ENCODE measurements at places on chromosomes 16 and 17.
A peak's percentile ranks its signal among the peaks of the same experiment; 100 is the strongest.

DNA sequence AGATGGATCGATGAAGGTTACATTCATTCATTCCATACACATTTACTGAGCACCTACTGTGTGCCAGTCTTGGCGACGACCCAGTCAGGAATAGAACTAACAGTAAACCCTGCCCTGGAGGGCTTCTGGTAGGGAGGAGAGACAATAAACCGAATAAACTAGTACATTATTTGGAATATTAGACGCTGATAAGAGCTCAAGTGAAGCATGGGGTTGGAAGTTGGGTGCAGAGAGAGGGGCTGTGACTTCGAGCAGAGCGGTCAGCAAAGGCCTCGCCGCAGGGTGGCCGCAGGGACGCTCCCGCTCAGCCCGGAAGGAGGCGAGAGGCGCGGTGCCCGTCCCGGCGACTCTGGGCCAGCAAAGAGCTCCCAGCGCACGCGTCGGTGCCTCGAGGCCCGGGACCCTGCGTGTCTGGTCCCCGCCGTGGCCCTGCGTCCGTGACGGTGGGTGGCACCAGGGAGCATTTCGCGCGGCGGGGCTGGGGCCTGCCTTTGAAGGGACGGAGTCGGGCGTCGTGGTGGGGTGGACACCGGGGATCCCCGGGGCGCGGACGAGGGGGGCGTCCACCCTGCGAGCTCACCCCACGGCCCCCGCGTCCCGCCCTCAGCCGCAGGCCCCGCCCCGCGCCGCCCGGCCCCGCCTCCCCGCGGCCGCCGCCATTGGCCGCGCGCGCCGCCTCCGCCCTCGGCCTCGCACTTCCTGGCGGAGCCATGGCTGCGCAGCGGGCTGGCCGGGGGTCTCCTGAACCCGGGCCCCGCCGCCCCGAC lies at the start of gene KLHL36:
Gene KLHL36 (plus strand): TSS at position 684 of the 767 bp plus-strand sequence. CDS start 2,357 bp downstream, outside the sequence.
- peak; percentile 22 for DNase-seq

- no peak for DNase-seq
Observed at GRCh38 chr16:10114409-10114808, 67.8 kb downstream of the GRIN2A start.

DNA sequence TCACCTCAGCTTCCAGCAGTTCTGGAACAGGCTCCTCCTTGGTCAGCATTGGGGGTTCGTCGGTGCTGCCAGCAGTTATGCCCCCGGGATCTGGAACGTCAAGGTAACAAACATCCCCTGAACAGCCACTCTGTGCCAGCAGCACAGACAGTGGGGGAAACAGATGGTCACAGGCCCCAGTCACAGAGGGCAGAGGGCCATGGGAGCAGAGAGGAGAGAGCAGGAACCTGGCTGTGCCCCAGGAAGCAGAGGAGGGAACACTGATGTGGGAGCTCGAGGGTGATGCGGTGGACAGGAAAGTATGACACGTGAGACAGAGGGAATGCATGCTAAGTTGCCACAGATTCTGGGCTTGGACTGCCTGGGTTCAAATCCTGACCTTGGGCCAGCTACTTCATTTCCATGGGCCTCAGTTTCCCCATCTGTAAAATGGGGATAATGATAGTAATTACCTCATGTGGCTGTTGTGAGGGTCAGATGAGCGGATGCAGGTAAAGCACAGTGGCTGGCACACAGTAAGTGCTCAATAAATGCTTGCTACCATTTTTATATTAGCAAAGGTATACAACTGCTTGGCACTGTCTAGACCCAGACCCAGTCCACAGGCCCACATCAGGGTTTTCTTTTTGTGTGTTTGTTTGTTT lies 4.9 kb downstream of the BCL7C start:
- no peak for DNase-seq

GRCh38 chr16:46731691-46732555 lies 16.2 kb downstream of the MYLK3 start:
- DNase-seq = no peak

- no peak for DNase-seq
Observed at GRCh38 chr17:81932333-81932983, 4.6 kb downstream of the PYCR1 start.

DNA sequence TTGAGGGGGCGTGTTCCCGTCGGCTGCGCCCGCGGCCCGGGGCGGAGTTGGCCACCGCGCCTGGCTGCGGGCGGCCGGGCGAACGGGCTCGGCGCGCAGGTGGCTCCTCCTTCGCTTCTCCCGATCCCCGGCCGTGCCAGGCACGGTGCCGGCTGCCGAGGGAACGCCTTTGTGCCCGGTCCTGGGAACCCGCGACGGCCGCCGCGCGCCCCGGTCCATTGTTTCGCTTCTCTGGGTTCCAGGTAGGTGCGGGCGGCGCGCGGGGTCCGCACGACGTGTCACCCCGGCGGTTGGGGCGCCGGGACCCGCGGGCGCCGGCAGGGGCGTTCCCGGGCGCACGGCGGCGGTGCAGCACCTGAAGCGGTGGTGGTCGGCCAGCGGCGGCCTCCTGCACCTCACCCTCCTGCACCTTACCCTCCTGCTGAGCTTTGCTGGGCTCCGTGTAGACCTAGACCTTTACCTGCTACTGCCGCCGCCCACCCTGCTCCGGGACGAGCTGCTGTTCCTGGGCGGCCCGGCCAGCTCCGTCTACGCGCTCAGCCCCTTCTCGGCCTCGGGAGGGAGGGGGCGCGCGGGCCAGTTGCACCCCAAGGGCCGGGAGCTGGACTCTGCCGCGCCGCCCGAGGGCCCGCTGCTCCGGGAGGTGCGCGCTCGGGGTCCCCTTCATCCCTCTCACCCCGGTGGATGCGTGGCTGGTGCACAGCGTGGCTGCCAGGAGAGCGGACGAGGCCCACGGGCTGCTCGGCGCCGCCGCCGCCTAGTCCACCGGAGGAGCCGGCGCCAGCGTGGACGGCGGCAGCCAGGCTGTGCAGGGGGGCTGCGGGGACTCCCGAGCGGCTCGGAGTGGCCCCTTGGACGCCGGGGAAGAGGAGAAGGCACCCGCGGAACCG lies 99.9 kb downstream of the EFCAB13 start:
- no peak for DNase-seq

GRCh38 chr16:51237861-51238378 lies 86.8 kb upstream of the SALL1 start:
- no peak for DNase-seq

GRCh38 chr17:4317610-4318009 lies 48.9 kb downstream of the UBE2G1 start:
- no peak for DNase-seq

DNA sequence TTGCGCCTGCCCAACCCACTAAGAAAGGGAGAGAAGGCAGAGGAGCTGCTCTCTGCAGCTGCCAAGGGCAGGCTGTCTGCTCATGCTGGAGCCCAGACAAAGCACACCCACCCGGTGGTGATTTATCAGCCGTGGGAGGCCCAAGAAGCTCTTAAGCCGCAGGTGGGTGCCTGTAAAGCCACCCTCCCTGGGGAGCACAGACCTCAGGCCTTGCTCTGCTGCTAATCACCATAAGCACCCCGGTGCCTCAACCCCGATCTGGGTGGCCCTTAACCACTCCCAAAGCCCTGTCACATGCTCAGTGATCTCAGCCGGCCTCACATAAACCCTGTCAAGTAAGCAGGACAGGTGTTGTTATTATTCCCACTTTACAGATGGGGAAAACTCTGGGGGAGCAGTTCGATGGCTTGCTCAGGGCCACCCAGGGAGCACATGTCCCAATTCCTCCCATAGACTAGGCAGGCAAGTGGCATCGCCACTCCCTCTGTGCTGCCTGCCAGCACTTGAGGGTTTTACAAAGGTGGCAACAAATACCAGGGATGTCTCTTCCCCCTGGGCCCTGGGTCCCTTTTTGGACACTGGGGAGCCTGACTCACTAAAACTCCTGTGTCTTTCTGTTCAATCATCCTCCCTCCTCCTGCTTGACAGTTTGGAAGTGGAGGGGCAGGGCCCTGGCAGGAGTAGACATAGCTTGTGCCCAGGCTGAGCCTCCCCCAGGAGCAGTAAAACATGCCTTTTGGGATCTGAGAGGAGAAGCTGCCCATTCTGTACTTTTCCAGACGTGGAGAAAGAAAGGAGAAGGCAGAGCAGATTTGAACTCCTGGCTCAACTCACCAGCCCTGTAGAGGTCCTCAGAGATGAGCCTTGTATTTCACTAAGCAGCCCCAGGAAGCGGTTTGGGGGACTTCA lies 299.3 kb downstream of the SOX9 start:
- DNase-seq = no peak

DNA sequence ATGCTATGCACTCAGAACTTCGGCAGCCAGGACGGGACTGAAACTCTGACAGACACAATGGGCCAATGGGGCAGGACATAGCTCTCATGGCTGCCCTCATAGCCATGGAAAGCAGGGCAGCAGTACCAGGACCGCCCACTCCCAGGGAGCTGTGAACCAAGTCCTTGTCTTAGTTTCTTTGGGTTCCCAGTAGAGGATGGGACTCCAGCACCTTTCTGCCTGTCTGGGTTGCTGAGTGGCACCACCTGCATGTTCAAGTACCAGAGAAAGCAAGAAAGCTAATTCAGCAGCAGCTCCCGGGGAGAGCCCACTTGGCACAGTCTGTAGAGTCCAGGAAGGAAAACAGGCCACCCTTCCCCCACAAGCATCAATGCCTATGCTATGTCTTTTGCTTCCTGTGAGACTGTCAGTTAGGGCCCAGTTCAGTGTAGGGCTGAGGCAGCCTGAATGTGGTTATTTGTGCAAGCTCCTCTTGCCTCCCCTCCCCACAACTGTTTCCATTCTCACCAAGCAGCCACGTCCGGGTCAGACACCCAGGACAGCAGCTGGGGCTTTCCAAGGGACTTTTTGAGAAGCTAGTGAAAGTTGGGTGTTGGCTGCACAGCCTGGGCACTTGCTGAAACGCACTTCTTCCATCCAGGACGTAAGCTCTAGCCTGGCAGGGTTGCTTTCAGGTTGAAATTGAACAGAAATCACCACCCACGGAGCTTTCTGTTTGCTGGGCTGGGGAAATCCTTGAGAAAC lies 7.8 kb downstream of the SUPT4H1 start:
- DNase-seq = no peak

- no peak for DNase-seq
Observed at GRCh38 chr17:39702901-39703893, 3.3 kb downstream of the ERBB2 start.

GRCh38 chr17:68955181-68955841 lies at the start of gene ABCA8:
TSS of gene ABCA8 (minus strand) at chr17:68955392. CDS start at chr17:68942034, 13,358 bp downstream.
- DNase-seq = no peak

GRCh38 chr17:46193151-46193625 lies at the start of gene KANSL1:
TSS of gene KANSL1 (minus strand) at chr17:46193429. CDS start at chr17:46172143, 21,286 bp downstream.
- DNase-seq = peak; percentile 79

DNA sequence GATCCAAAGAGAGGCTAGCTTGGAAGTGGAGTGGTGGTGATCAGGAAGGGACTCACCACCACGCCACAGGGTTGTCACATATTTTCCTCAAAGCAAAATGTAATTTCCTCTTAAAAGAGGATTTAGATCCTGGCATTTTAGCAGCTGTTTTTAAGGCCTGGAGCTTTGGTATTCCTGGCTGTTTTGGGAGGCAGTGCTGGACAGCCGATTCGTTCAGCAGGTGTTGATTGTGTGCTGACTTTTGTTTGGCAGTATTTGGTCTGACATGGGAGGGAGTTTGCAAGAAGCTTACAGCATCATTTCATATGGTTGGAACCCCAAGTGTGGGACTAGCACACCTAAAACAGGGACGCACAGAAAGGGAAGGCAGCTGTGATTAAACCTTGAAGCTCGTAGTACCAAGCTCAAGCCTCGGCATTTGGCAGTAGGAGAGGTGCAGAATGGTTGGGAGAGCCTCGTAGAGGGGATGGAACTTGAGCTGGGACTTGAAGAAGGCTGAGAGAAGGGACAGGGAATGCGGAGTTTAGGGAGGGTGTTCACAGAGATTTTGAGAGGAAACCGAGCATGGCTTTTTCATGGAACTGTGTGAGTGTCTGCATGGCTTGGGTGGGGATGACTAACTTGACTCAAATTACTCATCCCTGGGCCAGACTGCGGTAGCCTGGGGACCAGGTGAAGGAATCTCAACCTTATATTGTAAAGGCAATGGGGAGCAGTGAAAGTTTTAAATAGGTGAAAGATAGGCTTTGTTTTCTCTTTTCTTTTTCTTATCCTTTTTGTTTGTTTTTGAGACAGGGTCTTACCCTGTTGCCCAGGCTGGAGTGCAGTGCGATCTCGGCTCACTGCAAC lies 52.3 kb downstream of the RPTOR start:
- no peak for DNase-seq

DNA sequence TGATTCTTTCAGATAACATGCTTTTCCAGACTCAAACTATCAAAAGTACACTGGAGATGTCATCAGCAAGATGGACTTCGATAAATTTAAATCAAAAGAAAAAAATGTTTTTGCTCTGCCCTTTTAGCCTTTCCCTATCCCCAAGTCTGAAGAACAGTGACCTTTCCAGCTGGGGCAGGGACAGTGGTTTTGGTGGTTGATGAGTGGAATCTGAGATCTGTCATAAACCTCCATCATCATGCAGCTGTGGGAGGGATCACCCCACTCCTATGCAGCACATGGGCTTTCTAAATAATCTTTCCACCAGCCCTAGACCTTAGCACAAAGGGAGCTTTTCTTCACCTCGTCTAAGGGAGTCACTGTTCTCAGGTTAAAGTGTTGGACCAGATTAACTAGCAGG lies 869.5 kb upstream of the SOX9 start:
- DNase-seq = no peak

DNA sequence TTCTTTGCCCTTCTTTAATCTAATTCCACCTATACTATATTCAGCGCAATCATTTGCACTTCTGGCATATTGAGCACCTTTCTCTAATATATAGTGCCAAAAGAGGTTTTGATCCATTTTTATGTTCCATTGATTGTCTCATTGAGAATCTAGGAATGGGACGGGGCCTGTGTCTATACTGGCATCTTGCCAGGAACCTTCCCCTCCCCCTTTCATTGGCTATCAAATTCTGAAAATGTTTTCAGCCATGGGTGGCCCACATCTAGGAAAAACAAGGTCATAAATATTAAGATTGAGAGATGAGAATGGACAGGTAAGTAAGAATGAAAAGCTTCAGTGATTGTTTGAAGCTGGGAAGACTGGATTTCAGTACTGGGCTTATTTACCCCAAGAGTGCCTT lies 159.9 kb downstream of the FTO start:
- DNase-seq = no peak

- DNase-seq = no peak
Observed at GRCh38 chr17:74607221-74607620, 15.1 kb upstream of the CD300LD start.

DNA sequence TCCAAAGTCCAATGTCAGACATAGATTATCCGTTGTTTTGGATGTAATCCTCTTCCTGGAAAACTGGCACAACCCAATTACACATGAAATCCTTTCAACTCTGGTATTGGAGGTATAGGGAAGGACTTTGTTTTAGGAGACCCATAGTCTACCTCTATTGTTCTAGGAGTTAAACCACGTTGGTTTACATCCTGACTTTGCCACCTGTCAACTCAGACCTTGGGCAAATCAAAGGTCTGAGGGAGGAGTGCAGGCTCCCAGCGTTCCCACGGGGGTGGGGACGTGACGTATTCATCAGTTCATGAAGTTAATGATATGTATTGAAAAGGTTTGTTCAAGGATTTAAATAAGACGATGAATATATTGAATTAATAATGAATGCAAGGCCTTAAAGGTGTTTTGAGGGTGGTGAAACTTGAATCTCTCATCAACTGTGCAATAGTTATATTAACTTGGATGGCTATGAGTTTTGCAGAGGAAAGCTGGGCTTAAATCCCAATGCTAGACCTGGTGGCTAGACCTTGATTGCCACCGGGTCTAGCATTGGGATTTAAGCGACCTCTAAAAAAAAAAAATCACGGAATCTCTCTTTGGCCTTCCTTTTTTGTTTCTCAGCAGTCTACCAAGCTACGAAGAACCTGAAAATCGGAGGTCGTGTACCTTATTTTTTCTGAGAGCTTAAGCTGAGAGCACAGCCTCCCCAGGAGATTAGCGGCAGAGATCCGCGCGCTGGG lies 744 bp upstream of the NF1 start:
- no peak for DNase-seq
